ENCODE measurements at places on chromosomes 5 and 9.

- no peak for DNase-seq
Measured at GRCh38 chr5:161507591-161507990, 38.9 kb downstream of the GABRB2 start.

DNA sequence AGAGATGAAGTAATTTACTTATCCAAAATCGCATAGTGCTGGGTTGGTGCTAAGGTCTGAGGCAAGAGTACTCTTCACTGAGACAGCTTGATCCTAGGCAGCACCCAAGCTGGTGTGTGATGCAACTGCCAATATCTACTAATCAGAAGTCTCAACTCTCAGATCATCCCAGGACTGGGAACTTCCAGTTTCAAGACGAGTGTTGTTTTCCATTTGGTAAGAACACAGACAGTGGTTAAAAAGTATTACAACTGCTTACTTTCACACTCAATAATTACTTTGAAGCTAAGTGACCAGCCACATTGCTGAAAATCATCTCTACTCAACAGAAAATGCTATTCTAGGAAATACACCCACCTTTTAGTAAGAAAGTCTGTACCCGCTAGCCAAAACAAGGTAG is 45.3 kb downstream of the FBXW11 start:
- no peak for DNase-seq

- no peak for DNase-seq
Measured at GRCh38 chr5:27311544-27311943, 273.2 kb upstream of the CDH9 start.

DNA sequence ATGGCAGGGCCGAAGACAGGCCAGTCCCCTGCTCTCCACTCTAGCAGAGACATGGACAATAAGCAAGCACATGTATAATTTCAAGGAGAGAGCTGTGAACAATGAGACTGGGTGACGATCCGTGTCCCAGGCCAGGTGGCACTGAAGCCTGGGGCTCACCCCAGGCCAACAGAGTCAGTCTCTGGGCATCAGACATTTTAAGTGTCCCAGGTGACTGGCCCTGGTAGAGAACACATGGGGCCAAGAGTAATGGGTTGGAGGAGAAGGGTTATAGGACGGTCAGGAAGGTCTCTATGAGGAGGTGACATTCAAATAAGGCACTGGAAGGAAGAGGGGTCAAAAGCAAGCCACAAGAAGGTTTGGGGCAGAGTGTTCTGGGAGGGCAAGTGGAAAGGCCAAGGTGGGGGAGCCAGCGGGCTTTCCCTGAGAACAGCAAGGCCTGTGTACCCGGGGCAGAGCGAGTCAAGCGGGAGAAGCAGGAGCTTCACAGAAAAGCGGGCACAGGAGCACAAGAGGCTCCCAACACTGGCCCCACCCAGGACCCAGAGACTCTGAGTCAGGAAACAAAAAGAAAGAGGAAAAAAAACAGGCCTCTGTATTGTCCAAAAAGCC is 1.1 kb upstream of the AKNA start:
- no peak for DNase-seq

DNA sequence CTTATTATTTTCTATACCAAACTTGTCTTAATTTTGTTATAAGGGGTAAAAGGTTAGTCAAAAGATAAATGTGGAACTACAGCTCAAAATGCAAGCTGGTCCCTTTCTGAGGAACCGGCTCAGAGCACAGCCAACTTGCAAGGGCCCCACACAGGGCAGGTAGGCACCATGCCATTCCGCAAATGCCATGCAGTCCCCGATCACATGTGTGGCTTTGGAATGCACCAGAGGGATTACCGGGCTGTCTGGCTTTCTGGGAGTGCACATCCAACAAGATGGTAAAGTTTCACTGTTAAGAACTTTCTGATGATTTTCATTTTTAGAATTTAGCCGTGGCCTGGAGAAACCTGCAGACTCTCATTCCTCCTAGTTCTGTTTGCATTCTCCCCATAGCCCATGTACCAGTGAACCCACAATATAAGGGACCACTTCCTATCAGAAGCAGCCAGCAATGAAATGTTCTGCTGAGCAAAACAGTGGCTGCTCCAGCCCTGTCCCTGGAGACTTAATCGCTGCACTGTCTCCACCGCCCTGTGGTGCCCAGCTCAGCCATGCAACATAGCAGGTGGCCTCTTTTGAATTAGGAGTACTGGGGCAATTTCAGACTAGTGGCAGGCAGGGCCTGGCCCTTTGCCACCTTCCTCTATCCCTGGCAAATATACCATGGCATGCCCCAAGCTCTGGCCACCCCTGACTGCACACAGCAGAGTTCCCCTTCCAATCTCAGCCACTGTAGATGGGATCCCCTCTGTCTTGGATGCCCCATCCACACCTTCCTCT is 11.4 kb downstream of the SHB start:
- DNase-seq: no peak

DNA sequence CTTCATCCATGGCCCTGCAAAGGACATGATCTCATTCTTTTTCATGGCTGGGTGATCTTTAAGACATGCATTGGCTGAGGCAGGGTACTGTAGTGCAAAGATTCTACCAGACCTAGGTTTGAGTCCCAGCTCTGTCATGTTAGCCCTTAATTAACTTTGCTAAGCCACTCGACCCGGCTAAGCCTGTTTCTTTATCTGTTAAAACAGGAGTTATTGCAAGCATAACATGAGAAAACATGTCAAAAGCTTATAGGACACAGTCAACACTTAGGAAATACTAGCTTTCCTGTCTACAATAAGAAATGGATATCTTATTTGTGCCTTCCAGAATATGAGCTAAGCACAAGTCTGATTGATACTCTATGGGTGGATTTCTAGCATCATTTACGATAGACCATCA is 92.6 kb downstream of the RASEF start:
- no peak for DNase-seq

GRCh38 chr5:170095646-170096045 is 10.1 kb upstream of the FOXI1 start:
- no peak for DNase-seq

- DNase-seq: no peak
Measured at GRCh38 chr9:31334837-31335528, 1049.5 kb upstream of the ACO1 start.

DNA sequence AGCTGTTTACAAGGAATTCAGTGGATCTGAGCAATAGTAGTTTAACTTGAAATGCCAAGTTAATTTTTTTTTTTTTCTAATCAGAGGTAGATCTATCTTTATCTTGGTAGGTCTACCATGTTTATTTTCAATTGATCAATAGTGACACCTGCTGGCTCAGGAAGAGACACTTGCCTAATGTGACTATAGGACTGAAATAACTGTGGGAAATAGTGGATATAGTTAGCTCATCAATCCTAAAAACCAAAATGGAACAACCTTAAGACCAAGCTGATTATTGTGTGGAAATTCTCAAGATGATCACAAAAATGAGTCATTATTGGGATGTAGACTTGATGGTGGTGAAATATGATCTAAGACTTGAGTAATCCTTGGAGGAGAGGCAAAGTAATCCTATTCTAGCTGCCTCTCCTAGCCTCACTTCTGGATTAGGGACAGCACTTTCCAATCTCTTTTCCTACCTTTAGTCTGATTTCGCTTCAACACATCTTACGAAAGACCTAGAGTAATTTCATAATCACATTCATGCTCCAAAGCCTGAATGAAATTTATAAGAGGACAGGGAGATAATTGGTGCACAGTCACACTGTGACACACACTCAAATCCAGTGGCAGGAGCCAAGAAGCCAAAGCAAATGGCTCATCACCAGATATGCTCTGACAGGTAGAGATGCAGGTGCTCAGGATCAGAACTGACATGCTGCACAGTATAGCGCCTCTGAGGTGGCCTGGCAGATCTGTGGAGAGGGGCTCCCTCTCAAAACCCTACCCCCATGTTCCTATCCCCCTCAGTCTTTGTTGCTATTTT is 156.3 kb downstream of the HMHB1 start:
- DNase-seq: no peak

DNA sequence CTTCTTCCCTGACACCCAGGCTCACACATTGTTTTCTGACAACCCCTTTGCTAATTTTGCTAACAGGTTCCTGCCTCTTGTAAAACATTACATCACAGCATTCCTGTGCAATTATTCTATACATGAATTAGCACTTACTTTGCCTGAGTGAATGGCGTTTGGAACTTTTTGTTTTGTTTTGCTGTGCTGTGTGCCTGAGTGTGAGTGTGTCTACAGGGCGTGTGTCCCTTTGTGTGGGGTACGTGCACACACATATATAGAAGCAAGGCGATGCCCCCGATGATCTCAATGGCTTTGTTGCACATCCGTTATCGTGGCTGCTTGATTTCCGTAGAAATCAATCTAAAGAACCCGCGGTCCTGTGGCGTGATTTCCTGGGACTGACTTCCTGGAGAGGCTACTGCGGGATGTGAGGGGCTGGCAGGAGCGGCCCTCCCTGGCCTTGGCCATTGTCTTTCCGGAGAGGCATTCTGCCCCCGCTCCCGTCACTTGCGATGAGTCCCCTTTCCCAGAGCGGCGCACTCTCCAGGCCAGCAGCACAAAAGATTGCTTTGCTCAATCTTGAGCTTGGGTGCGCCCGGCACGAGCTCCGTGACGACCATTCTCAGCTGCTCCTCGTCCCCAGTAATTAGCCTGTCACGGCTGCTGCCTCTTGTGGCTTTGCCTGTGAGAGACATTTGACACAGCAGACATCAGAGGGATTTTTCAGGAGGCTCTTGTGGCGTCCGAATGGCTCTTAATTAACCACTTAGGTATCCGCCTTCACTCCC is 398.1 kb upstream of the IRX1 start:
- DNase-seq: no peak

GRCh38 chr9:105957830-105958229 is 263.5 kb downstream of the TMEM38B start:
- DNase-seq: no peak

DNA sequence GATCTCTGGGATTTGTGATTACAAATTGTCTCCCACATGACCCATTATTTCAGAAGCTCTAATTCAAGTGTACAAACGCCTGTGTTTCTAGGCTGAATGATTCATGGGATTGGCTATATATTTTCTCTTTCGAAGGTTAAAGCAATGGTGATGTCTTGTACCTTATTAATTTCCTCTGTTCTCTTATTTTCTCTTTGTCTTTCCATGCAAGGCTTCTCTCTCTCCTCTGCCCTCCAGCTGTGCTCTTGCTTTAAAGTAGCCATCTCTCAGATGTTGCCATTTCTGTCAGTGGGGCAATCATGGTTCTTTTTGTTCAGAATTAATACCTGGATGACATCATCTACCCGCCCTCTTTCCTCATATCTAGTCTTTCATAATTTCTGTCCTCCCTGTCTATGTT is 184.3 kb upstream of the ATP10B start:
- DNase-seq: no peak

DNA sequence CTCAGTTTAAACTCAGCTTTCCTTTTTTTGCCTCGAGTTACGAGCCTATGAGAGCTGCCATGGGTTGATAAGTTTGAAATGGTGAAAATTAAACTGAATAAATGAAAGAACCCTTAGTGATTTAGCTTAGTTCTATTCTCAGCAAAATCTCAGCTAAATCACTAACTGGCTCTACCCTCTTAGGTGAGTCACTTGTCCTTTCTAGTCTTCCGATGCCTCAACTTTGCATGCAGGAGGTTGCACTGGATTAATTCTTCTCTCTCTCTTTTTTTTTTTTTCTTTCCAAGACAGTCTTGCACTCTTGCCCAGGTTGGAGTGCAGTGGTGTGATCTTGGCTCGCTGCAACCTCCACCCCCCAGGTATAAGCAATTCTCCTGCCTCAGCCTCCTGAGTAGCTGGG is 83.9 kb downstream of the PAPPA start:
- no peak for DNase-seq

DNA sequence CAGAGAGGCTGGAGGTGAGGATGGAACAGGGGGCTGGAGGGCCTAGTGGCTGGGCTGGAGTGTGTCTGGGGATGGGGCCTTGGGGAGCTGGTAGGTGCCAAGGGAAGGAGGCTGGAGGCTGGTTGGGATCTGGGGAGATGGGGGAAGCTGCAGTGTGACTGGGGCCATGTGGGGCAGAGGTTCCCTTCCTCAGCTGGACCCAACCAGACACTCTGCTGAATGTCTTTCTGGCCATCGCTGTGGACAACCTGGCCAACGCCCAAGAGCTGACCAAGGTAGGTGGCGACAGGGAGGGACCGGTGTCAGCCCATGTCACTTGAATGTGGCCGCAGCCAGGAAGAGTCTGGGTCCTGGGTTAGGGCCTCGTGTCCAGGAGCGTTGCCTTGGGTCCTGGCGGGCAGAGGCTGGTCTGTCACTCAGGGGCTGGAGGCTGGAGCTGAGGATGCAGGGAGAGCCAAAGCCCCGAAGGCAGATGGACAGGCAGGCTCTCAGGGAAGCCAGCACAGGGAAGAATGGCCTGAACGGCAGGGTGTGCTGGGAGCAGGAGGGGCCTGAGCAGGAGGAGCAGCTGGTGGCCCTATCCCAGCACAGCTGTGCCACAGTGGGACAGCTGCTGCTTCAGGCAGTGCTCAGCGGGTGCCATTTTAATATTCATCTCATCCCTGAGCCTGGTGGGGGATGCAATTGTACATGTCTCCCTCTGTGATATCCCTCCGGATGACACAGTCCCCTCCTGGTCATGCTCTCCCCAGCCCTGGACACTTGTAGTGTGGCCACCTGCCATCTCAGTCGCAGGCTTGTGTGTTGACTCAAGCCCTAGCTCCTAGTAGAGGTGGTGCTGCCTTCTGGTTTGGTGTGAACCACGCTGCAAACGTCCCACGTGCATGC is 132.5 kb downstream of the CACNA1B start:
- DNase-seq: no peak

GRCh38 chr5:16690243-16690852 is 73.6 kb upstream of the RETREG1 start:
- DNase-seq: no peak

DNA sequence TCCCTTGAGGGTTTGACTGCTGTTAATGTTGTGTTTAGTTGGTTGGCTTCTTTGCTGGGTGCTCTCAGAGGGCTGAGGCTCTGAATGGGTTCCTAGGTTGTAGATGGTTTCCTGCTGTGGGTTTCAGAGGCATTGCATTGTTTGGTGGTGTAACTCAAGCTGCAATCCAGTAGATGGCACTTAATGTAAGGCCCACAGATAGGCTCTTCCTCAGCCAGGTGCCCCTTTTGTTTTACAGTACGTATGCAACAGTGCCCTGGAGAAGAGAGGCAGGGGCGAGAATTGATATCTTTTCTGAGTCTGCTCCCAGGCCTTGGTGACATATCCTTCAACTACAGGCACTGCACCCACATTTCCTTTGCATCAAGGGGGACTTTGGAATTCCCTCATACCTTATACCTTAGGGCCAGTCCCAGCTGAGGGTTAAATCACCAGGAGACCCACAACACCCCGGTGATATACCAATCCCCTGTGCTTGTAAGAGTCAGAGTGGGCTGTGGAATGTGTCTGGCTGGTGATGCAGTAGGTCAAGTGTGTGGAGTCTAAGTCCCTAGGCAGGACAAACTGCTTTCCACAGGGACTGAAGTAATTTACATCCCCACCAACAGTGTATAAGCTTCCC is 7.0 kb upstream of the UGT3A2 start:
- DNase-seq: no peak

GRCh38 chr5:172315587-172316493 is 32.3 kb upstream of the UBTD2 start:
- no peak for DNase-seq
